ENCODE measurements at places on chromosomes 1 and 21. TPM values are rescaled to one million over a fixed set of nuclear protein-coding genes. Genes with fewer than 3 reads are reported as not detected.

DNA sequence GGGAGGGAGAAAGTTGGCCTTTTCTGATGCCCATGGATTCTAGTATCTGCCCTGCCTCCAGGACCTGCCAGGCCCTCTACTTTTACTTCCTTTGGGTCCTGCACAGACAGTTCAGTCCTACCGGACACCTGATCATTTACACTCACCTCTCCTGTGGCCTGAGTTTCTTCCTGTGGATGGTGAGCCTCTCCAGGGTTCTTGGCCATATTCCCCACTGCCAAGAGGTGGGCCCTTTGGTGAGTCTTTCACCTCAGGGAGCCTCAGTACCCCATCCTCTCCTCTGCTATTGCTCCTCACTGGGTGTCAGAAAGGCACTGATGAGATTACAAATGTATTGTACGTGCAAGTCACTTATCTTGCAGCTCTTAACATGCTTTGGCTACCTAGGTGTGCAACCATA, 81.4 kb upstream of the ETV3 start:
- no peak for DNase-seq

DNA sequence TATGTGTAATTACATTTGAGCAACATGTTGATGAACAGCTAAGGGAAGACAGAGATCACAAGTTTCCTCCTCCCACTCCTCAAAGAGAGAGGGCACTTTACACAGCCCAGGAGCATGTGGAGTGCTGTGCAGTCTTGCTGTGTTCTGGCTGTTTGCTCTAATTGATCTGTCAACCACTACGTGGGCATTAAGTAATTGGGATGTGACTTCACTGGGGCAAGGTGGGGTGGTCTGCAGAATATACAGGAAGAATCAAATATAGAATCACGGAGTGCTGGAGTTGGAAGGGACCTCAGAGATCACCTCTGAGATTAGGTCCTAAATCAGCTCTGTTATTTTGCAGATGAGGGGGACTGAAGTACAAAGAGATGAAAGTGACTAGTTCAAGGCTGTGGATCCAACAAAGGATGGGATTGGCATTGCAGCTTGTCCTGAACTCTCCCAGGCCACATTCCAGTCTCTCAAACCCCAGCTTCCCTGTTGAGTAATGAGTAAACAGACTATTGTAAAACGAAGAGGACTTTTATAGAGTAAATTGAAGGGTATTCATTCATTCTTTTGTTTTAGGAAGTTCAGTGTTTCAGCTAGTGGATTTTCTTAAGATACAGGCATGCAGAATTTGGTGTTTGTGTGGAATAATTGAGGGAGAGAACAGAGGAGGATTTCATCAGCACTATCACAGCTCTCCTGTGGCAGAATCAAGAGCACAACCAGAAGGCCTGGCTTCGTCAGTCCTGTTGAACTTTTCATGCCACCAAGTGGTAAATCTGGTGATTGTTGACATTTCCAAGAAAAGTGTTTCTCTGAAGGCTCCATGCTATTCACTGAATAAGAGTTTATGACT, 22.4 kb downstream of the NOS1AP start:
- DNase-seq, result no peak

DNA sequence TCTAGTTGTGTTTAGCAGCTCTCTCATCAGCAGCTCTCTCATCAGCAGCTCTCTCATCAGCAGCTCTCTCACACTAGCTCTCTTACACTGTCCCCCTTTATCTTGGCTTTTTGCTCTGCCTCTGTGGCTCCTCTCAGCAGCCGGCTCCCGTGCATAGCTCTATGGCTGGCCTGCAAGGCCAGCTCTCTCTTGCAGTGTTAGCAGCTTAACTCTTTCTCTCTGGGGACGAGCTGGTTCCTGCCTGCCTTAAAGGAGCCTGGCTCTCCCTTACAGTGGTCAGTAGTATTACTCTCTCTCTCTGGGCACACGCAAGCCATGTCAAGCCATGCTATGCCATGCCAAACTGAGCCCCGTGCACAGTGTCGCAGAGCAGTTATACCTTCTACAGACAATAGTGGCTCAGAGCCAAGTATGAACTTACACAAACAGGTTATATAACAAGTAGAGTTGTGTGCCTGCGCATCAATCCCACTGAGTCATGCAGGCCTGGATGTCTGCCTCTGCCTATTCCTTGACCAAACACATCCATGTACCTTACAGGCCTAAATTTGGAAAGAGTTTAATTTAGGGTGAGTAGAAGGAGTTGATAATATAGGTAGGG, 295.9 kb downstream of the TPR start:
- no peak for DNase-seq

GRCh38 chr1:190835658-190836057, 358.0 kb upstream of the BRINP3 start:
- no peak for DNase-seq

- DNase-seq, result no peak
Measured at GRCh38 chr1:191125950-191126349, 648.3 kb upstream of the BRINP3 start.

- DNase-seq, result no peak
Measured at GRCh38 chr1:107195476-107195875, 54.6 kb downstream of the NTNG1 start.

DNA sequence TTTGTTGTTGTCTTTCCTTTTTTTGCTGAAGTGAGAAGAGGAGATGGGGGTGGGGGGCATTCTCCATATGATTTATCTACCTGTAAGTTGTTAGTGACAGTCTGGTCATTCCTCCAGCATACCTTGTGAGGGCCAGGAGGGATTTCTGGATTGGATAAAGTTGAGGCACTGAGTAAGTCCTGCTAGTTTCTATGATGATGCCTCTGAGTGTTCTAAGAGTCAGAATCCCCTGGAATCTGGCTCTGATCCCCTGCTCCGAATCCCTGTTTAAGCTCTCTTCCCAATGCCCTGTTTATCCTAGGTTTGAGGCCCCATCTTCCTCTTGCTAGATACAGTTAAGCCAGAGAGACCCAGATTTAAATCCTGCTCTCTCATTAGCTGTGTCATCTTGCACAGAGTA, 83.2 kb upstream of the HOOK1 start:
- DNase-seq, result no peak

GRCh38 chr1:164846731-164847691, 288.0 kb downstream of the PBX1 start:
- DNase-seq, result no peak

DNA sequence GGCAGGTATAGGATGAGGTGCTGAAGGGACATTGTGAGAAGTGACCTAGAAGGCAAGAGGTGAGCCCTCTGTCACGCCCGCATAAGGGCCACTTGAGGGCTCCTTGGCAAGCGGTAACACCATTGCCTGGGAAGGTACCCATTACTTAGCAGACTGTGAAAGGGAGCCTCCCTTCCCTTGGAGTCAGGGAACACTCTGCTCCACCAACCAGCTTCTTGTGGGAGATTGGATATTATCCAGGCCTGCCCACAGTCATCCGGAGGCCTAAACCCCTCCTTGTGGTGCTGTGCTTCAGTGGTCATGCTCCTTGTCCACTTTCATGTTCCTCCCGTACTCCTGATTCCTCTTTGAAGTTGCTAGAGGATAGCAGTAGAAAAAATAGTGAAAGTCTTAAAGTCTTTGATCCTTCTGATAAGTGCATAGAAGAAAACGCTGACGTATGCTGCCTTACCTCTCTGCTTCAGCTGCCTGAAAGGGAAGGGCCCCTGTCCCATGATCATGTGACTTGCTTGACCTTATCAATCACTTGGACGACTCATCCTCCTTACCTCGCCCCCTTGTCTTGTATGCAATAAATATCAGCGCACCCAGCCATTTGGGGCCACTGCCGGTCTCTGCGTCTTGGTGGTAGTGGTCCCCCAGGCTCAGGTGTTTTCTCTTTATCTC, 16.0 kb downstream of the RBBP4 start:
- no peak for DNase-seq

GRCh38 chr1:22557341-22557950, 5.8 kb upstream of the EPHA8 start:
- no peak for DNase-seq

DNA sequence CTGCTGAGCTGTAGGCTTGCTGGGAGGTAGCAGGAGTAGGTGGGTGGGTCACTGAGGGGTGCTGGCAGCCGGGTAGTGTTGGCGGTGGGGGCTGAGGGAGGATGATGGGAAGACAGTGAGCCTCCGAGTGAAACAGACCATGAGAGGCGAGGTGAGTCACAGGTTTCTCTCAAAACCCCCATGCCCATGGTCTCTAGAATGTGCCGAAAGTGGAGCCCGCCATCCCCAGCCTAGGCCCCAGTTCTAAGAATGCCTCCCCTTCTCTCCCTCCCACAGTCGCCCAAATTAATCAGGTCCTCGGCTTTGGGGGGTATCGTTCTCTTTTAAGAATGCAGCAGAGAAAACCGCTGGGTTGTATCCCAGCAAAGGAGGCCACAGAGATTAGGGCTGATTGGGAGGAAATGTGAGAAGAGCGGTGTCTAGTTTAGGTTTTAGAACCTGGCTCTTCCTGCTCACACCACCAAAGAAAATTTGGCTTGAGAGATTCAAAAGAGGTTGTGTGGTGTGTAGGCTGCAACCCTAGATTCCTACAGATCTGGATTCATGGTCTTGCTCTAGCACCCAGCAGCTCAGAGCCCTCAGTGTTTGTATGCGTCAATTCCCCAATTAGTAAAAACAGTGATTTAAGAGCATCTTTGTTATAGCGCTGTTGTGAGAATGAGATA, 27.7 kb upstream of the IL19 start:
- DNase-seq, result no peak

- no peak for DNase-seq
Measured at GRCh38 chr21:39375446-39375845, 26.6 kb upstream of the HMGN1 start.

- DNase-seq, result no peak
Measured at GRCh38 chr1:57678138-57678537, 254.3 kb upstream of the DAB1 start.

- DNase-seq, result no peak
Measured at GRCh38 chr21:45916011-45916840, 65.3 kb upstream of the COL6A1 start.

DNA sequence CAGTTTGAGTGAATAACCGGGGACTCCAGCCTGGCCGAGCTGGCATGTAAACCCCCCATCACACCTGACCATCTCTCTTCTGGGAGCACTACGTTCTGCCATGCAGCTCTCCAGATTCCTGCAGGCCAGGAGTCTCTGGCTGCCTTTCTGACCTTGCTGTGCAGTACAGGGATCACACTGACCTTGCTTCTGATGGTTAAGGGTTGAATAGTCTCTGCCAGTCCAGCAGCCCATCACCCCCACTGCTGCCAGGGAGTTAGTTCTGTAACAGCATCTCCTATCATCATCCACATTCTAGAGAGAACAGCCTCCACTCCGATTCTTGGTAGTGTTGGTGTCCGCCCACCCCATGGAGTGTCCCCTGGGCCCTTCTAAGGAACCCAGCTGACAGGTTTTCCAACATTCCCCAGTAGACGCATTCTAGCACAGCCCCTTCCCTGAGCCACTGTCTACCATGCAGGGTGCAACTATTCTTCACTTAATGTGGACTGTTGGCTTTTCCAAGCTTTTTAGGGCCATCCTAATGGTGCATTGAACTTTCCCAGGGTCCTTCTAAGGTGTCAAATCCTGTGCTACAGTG, 109.8 kb downstream of the RIPK4 start:
- no peak for DNase-seq

DNA sequence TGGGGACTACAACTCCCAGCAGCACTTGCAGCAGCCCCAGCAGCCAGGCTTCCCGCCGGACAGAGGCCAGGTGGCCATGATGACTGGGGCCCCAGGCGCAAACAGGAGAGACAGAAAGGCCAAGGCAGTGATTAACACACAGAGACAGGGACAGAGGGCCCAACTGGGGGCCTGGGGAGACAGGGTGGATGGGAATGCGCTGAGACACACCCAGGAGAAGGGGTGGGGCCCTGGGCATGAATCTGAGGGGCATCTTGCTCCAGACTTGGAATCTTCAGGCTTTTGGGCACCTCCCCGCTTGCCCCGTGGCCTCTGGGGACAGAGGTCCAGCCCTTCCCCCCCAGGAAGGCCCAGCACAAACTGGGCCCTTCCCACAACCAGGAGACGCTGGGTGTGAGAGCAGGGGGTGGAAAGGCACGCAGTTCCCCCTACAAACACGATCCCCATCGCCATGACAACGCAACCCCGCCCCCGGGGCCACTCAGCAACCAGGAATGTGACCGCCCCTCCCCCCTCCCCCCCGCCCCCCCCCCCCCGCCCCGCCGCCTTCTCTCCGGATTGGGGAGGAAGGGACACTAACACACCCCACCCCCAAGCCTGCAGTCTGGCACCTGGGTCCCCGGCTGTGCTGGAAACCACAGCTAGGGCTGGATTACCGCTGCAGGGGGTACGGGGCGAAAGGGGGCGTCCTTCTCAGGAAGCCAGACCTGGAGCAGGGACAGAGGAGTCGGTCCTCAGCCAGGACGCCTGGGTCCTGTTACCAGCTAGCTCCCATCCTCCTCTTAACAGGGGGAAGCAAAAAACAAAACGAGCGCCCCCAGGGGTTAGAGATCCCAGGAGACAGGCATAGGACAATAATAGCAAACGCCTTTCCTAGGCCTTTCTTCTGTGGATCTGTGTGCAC, 4.5 kb downstream of the HDGF start:
- peak; percentile 84 for DNase-seq

DNA sequence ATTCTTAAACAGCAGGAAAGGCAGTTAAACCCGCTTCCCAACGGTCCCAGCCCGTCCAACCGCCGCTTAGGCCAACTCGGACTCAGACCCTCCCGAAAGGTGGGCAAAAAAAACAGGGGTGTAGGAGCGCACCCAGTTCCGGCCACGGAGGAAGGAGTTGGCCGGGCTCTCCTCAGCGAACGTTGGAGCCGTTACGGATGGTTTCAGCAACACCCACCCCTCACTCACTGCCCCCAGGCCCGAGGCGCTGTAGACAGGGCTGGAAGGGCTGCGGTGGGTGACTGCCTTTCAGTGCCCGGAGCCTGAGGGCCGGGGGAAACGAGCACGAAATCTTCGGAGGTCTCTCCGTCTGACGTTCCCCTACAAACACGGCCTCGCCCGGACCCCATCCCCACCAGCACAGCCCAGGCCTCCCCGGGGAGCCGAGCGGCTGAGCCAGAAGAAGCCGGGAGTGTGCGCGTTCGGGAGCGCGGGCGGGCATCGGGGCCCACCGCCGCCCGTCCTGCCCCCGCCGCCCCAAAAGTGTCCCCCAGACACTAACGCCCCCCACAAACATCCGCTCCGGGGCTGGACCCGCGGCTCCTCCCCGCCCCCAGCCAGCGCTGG, 1.3 kb downstream of the KDM5B start:
- DNase-seq, result peak; percentile 16

DNA sequence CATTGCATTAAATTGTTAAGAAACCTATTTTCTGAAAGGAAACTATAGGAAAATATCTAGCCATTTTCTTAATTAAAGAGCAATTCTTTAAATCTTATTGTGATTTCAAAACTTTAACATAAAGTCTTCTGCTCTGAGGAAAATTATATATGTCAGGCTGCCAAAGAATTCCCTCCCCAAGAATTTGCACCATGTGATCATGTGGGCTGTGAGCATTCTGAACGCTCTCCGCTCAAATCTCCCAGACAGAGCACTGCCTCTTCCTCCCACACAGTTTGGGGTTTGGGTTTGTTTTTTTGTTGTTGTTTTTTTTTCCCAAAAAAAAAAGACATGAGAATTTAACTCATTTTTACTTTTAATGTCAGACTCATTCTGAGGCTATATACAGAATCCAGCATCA, 155.9 kb upstream of the PALMD start:
- DNase-seq, result no peak

GRCh38 chr1:202086579-202087350, 36.0 kb upstream of the GPR37L1 start:
- peak; percentile 78 for DNase-seq

- DNase-seq, result no peak
Measured at GRCh38 chr1:228992907-228993535, 257.7 kb downstream of the RHOU start.

- DNase-seq, result no peak
Measured at GRCh38 chr21:45428534-45428933, 23.6 kb downstream of the COL18A1 start.

The GJB3 gene
- 5.4 TPM for total RNA-seq

The CFH gene
- total RNA-seq, result 23.5 TPM

The DNALI1 gene
- total RNA-seq, result 23.8 TPM

The CD247 gene
- not detected for total RNA-seq

The HFM1 gene
- 0.18 TPM for total RNA-seq

The LAMB3 gene
- 43.7 TPM for total RNA-seq
